ENCODE measurements at places on chromosomes 4 and X.

- no peak for DNase-seq
Measured at GRCh38 chrX:17038277-17038676, 91.8 kb downstream of the REPS2 start.

DNA sequence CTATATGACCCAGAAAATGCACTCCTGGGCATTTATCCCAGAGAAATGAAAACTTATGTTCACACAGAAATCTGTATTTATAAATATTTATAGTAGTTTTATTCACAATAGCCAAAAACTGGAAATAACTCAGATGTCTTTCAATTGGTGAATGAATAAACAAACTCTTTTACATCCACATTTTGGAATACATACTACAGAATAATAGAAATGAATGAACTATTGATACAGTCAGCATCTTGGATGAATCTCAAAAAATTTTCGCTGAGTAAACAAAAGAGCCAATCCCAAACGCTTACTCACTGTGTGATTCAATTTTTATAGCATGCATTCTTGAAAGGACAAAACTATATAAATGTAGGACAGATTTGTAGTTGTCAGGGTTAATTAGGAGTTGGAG lies 75.1 kb upstream of the HTR2C start:
- DNase-seq, result no peak

DNA sequence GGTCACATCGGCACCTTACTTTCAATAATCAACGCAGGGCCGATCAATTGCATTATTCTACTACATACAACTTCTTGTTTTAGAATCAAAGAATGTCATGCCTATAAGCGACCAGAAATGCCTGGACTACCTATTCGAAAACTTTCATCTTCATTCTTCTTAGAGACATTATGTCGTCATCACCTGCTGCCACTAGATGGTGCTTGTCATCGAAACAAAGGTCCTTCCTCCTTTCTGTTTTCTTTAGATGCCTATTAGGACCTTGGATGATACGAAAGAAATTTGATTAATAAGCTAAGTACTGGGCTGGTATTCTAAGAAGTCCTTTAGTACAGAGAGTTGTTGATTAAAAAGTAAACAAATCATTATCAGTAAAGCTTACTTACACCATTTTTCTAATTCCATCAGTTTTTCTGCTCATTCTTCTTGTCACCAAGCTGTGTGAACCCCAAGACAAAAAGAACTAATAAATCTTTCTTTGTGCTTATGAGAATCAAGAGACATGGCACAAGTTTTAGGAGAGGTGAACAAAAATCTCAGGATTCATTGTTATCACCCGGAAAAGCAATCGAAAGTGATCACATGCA lies 154.5 kb upstream of the SLC4A4 start:
- no peak for DNase-seq

GRCh38 chrX:150513544-150513943 lies 54.9 kb upstream of the MTM1 start:
- DNase-seq, result no peak

DNA sequence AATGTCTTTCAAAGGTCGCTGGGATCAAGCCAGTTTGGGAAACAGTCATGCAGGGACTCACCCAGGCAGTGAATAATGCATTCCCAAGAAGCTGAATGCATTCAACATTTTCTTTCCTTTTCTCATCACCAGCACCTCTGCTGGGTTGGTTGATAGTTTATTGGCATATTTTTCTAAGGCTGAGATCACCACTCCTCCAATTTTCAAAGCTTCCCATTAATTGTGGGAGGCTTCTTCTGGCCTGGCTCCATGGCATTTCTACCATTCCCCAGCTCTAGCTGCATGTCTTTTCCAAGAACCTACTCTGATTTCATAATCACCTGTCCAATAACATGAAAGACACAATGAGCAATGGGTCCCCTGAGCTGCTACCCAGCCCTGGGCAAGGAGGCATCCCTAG lies 35.8 kb downstream of the CHRDL1 start:
- no peak for DNase-seq

GRCh38 chrX:31580726-31581125 lies 508.9 kb upstream of the FTHL17 start:
- no peak for DNase-seq

DNA sequence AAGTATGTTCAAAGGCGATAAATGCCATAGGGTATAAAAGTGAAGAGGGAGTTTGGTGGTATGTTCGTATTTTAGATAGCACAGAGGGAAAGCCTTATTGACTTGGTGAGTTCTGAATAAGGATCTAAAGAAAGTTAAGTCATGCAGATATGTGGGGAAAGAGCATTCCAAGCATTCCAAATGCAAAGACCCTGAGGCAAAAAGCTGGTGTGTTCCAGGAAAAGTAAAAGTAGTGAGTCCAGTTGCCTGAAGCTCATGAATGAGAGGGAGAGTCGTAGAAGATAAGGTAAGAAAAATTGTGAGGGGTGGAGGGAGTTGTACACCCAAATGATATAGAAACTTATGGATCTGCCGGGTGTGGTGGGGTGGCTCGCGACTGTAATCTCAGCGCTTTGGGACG lies 426.7 kb downstream of the RPA4 start:
- DNase-seq, result no peak

- DNase-seq, result no peak
Measured at GRCh38 chr4:138298866-138299265, 56.7 kb upstream of the SLC7A11 start.

- no peak for DNase-seq
Measured at GRCh38 chr4:154511981-154512380, 20.4 kb upstream of the DCHS2 start.

- DNase-seq, result no peak
Measured at GRCh38 chrX:112846187-112846586, 5.6 kb upstream of the AMOT start.

- no peak for DNase-seq
Measured at GRCh38 chr4:168815379-168816345, 194.4 kb downstream of the CBR4 start.

DNA sequence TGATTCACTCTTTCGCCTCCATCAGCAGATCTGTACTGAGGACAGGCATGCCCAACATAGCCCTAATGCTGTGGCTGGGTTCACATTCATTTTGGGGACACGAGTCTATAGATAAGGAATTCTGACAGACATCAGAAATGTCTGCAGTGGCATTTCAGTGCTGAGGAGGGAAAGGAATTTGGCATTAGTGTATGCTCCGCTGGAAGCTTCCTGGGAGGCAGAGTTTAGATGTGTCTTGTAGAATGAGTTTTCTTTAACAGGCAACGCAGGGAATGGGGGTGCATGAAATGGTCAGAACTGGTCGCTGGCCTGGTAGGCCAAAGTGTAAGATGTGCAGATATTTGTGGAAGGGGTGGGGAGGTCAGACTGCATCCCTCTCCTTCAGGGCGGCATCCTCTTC lies 43.5 kb upstream of the ZNF518B start:
- DNase-seq, result no peak
